Activated CD4-positive, CD25-positive, alpha-beta regulatory T cell treated with anti-CD3 and anti-CD28 coated beads, Interleukin-2, amount 50 U/mL, for 16 hours (primary cell): ENCODE measurements at places on chromosomes 5 and 9.

DNA sequence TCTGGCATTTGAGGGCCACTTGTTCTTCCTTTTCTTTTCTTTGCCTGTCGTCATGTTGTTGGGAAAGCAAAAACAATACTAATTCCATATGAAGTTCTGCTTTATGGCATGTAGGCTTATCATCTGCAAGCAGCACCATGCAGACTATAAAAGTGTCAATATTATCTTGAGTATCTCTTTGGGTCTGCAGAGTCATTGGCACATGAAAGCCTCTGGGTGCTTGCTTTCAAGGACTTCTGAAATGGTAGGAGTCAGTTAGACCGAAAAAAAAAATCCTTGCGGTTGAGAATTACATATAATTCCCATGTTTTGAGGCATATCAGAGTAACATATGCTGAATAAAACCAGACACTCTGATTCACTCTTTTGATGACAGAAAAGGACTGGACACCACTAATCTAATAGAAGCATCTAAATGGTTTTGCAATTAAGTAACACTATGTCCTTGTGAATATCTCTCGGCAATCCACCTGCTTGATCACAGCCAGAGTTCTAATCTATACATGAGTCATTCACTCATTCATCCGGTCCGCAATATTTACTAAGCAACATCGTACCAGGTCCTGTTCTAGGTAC lies 44.4 kb downstream of the GNAQ start:
- no peak for DNase-seq

GRCh38 chr9:87957839-87958238 lies 16.5 kb downstream of the CDK20 start:
- DNase-seq: no peak

DNA sequence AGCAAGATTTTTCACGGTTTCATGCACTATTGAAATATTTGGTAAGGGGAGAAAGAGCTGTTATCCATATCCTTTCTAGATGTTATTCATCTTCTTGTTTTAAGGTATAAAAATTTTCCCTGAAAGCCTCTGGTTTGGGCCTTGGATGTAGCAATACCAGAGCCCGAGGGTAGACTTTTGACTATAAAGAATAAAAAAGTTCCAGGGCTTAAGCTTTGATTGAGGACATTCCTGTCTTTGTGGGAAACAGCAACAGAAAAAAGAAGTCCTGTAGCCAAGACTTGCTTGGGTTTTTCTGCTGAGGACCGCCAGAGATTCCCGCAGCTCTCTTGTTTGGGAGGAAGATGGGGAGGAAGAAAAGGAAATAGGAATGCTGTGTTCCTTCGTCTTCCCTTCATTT lies 440.0 kb upstream of the WWC1 start:
- DNase-seq: no peak

GRCh38 chr9:75148561-75148960 lies 60.2 kb downstream of the OSTF1 start:
- DNase-seq: no peak

- DNase-seq: no peak
Measured at GRCh38 chr9:129225815-129226214, 47.8 kb upstream of the IER5L start.

DNA sequence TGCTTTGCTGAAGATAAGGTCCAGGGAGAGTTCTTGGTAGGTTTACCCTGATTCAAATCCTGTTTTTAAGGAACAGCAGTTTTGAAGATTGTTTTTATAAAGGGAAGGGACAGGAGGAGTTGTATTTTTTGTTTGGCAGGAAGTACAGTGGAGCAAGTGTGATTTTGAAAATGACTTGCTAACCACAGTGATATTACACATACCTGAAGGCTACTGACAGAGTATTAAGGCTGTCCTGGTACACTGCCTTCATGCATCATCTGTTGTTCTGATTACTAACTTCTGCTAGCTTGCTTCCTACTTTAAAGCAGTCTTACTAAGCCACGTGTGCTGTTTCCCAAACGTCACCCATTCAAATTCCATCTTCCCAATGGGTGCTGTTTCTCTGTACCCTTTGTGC lies 559.5 kb upstream of the SGCD start:
- DNase-seq: no peak

DNA sequence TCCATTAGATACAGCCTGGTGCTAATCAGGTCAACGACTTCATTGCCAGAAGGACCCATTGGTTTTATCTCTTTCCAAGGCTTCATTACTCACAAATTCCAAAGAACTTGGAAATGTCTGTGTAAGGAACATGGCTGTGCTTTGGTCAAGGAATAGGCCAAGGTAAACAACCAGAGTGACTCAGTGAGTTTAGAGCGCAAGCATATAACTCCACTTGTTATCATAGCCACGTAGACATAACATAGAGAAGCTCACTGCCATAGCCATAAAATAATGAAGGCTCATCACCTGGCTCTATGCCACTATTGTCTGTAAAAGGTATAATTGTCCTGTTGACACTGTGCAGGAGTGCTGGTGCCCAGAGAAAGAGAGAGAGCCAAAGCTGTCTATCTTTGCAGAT lies 139.3 kb upstream of the PLCXD3 start:
- no peak for DNase-seq

DNA sequence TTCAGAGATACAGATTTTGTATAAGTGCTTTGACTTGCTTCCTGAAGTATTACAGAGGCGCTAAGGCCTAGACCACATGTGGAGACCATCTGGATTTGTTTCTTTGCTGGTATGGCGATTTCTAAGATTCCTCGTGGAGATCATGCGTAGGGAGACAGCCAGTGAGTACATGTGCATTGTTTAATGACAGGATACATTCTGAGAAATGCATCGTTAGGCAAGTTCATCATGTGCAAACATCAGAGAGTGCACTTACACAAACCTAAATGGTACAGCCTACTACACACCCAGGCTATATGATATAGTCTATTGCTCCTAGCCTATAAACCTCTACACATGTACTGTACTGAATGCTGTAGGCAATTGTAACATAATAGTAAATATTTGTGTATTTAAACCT lies 16.5 kb upstream of the CEP120 start:
- DNase-seq: no peak

DNA sequence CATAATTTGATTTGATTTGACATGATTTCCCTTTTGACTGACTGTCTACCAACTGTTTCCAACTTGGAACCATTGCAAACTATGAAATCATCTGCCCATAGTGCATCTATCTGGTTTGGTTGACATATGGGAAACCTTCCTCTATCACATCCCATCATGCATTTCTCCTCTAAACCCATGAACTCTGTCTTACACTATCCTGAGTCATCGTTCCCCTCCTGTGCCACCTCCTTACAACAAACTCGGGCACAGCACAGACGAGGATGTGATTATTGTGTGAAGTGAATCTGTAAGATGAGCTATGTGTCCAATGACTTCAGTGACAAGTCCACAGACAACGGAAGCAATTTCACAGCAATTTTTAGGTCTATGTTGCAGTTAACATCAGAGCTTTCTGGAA lies 126.1 kb downstream of the NPR3 start:
- DNase-seq: no peak

DNA sequence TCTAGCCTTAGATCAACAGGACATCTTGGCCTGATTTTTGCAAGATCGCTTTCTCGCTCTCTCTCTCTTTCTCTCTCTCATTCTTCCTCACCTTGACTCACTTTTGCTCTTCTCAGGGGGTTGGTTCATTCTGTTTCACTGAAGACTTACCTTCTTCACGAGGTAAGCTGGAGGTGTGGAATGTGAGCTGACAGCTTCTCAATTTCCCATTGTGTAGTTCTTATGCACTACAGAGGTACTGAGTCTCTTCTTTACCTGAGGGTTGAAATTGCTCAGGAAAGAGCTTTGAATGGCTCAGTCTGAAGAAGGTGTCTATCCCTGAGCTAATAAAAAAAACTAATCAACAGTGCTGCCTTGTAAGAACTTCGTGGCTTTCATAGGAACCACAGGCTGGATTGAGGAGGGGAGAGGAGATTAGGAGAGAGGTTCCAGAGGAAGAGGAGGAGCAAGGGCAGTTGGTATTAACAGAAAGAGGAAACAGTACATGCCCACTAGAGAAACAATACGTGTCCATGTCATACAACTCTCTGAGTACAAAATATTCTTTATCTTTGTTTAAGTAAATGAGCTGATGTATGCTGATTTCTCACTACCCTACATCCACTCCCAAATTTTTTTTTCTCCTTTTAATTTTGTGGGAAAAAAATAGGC lies 192.2 kb downstream of the TMEM167A start:
- no peak for DNase-seq

DNA sequence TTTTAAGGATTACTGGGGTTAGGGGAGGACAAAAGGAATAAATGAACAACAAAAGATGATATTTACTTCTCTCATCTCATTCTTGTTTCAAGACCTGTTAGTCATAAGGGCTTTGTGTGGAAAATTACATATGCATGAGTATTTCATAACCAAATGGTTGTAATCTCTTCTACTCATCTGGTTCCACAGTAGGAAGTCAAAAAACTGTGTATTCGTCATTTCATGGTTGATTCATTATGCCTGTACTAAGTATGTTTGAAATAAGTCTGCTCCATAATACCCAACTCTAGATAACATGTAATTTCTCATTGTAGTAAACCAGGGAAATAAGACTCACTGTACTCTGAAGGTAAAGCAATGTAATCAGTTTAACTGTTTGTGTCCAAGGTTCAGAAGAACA lies 212.9 kb downstream of the ARRDC3 start:
- no peak for DNase-seq
